ENCODE measurements at places on chromosomes 5 and 9. TPM values are rescaled to one million over a fixed set of nuclear protein-coding genes. Genes with fewer than 3 reads are reported as not detected.

IFNK gene
- not detected for total RNA-seq

DNA sequence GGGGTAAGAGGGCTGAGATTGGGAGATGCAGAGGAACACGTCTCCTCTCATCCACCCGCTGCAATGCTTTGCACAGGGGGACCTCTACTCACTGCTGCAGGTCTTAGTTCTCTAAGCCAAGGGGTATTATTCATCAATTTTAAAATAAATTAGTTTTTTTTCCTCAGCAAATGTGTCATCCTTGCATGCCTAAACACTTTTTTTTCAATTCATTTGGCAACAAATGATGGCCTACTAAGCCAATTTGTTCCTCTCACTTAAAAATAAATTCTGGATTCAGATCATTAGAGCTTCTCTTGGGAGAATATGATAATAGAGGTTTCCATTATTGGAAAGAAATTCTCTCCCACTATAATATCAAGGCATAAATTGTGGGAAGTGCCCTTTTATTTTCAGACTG, 338.3 kb downstream of the IRX1 start:
- H3K27me3 ChIP-seq = no peaks in the 10 kb centered on the region
- H3K36me3 ChIP-seq = no peaks in the 10 kb centered on the region
- no peak overlapping the region for H3K4me3 ChIP-seq
- no peaks in the 10 kb centered on the region for H3K4me1 ChIP-seq
- no peak overlapping the region for H3K27ac ChIP-seq

DNA sequence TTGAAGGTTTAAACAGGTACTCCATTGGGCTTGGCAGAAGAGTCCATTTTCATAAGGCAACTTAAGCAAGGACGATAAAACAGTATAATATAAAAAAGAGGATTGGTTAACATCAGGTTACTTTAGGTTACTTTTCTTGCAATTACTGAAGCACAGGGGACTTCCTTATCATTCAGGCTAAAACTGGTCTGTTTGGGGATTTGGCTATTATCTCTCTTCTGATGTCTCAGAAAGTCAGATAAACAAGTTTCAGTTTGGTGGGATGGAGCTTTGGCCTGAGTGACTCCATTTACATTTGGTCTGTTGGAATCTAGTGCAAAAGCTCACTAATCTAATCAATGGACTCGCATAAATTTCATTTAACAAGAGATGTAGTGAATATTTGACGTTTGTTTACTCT, 8.0 kb downstream of the GAPT start:
- H3K36me3 ChIP-seq = no peaks in the 10 kb centered on the region
- H3K4me3 ChIP-seq = no peak overlapping the region
- H3K4me1 ChIP-seq = no peaks in the 10 kb centered on the region

GRCh38 chr9:110255463-110256379, 586 bp downstream of the TXN start:
- H3K36me3 ChIP-seq = no peaks in the 10 kb centered on the region
- H3K4me3 ChIP-seq = peak overlapping the region; percentile 92
- peak overlapping the region; percentile 96 for H3K27ac ChIP-seq

DNA sequence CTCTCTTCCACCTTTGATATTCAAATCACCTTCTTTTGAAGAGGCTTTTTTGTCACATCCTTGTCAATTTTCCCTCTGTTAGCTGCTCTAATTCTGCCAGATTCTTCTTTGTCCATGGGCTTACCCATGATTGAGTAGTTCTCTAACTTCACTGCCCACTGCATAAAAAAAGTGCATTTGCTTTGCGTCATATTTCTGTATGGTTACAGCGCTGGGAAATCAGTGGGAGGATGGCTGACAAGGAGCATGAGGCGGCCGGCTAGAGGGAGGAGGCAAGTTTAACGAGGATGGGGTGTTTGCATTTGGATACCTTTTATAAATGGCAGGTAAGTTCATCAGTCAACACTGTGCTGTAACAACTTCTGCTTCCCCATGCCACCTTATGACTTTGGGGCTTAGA, 116.5 kb upstream of the LHFPL2 start:
- no peak for DNase-seq
- no peak overlapping the region for H3K27ac ChIP-seq
- no peaks in the 10 kb centered on the region for H3K27me3 ChIP-seq
- no peaks in the 10 kb centered on the region for H3K36me3 ChIP-seq
- no peak overlapping the region for H3K4me3 ChIP-seq

- no peaks in the 10 kb centered on the region for H3K36me3 ChIP-seq
- DNase-seq = no peak
- H3K4me3 ChIP-seq = no peak overlapping the region
- no peak overlapping the region for H3K27ac ChIP-seq
These were observed 25.6 kb downstream of the PDZD2 start for GRCh38 chr5:31664566-31664965.
